CD4-positive, alpha-beta T cell treated with Interleukin-21 for 1 hour (primary cell): ENCODE measurements at places on chromosomes 1 and 21.

GRCh38 chr1:115465802-115466363, 127.8 kb upstream of the NGF start:
- DNase-seq: no peak

- no peak for DNase-seq
These were observed 15.7 kb upstream of the TMEM51 start for GRCh38 chr1:15137809-15138208.

- no peak for DNase-seq
These were observed 75.6 kb upstream of the ADAM30 start for GRCh38 chr1:119971710-119972570.

- no peak for DNase-seq
These were observed 327.6 kb downstream of the ST6GALNAC3 start for GRCh38 chr1:76402128-76402527.

GRCh38 chr1:24912376-24913273, 17.5 kb downstream of the RUNX3 start:
- DNase-seq: peak; percentile 60

DNA sequence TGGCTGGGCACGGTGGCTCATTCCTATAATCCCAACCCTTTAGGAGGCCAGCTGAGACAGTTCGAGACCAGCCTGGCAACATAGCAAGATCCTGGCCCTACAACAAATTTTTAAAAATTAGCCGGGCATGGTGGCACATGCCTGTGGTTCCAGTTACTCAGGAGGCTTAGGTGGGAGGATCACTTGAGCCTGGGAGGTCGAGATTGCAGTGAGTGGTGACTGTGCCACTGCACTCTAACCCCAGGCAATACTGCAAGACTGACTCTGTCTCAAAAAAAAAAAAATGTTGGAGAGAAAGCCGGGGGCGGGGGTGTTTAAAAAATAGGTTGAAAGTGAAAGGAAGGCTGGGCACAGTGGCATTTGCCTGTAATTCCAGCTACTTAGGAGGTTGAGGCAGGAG, 16.5 kb downstream of the CLDN19 start:
- DNase-seq: no peak

GRCh38 chr21:43338951-43339350, 88.0 kb downstream of the SIK1 start:
- DNase-seq: no peak

GRCh38 chr1:223721658-223722607, 9.6 kb downstream of the CAPN2 start:
- DNase-seq: no peak

GRCh38 chr1:106787520-106787919, 269.0 kb upstream of the PRMT6 start:
- DNase-seq: no peak

DNA sequence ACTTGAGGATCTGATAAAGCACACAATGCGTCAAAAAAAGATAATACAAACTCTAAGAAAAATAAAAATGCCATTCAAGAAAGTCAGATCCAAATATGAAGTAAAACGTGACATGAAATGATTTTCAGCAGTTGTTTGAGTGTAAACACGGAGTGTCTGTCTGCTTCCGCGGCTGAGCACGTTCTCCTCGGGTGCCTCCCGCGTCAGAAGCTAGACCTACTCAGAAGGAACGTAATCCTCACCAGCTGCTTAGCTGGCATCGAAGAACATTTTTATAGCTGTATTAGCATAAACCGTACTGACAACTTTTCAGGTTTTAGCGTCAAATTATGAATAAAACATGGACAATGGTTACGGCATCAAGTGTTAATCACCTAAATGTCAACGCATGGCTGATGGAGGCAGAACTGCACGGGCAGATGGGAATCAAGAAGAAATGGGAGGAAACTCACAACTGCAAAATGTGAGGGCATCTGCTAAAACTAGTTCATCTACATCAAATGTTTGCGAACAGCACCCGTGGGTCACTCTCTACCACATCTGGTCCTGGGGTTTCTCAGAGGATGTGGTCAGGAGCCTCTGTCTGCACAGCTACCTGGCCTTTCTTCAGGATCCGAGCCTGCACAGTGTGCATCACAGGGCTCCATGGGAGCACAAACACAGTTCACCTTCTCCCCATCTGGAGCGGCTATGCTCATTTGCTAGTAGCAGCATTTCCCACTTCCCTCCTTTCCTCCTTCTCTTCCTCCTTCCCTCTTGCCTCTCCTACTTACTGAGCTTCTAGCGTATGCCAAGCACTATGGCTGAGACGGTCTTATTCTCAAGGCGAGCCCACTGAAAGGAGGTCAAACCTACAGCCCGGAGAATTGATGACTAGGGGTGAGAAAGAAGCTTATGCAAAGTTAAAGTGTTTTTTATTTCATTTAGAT, 40.0 kb downstream of the RCAN1 start:
- no peak for DNase-seq

- DNase-seq: no peak
These were observed 534.4 kb downstream of the MATN1 start for GRCh38 chr1:30188999-30189398.

DNA sequence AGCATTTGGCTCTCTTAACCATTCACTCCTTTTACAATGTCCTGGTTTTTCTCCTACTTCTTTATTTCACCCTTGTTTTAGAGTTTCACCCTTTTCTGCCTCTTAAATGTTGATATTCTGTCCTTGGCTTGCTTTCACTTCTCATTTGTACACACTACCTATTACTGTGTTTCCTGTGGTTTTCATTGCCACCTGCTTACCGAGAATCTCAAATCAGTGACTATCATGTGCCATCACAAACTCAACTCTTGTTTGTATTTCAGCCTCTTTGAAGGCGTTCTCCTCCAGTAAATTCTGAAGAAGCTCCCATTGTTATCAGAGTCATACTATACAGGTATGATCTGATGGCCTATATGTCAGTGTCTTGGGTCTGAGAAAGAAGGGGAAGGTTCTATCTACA, 65.7 kb downstream of the NPHS2 start:
- DNase-seq: no peak

DNA sequence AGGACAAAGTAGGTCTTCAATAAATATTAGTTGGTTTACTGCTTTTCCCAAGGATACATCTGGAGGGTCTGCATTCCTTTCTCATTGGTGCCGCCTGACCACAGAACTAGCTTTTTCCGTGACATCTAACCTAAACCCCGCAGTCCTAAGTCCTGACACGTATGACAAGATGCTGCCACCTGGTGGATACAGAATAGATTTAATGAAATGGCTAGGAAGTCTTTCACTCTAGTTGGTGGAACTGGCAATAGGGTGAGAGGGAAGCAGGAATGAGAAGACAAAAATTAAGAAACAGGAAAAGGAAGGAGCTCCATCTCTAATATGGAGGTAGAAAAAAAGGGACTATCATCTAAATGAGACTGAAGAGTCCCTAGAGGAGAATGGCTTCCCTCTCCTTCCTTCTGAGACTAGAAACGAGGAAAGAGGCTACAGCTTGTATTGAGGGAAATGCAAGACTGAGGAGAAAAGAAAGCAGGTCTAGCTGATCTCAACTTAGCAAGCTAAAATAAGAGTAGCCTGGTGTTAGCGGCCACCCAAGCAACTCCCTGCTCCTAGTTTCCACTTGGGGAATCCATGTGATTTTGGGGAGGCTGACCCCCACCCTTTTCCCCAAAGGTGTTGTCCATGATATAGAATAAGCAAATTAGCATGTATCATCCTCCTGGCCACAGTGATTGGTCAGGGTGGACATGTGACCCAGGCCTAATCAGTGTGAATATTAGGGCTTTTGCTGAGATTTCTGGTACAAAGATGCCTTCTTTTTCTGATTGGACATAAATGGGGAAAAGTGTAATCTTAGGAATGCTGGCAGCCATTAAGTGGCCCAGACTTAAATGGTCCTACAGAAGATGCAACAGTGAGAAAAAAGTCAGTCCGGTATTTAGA, 5.9 kb downstream of the RFX5 start:
- DNase-seq: peak; percentile 81

- no peak for DNase-seq
These were observed 20.6 kb downstream of the ATPAF1 start for GRCh38 chr1:46647611-46648010.

GRCh38 chr1:243855616-243856318, 5.7 kb upstream of the AKT3 start:
- no peak for DNase-seq

- no peak for DNase-seq
These were observed 36.0 kb downstream of the ABCG1 start for GRCh38 chr21:42254651-42255601.

DNA sequence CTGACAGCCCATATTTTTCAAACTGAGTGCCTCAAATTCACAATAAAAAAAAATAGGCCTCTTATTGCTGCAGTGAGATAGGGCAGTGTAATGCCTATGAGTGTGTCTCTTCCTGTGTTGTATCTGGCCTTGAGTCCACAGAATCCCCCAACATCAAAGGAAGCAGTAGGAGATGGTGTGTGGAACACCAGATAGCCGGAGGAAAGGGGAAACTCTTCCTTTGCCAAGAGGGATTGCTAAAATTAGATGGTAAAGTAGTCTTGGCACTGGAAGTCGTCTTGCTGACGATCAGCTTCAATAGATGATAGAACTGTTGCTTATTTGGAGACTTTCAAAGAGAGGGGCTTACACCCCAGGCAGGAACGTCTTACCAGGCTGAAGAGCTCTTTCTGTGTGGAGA, 51.8 kb downstream of the RUNX1 start:
- no peak for DNase-seq

GRCh38 chr21:15592271-15592860, 137.4 kb upstream of the USP25 start:
- peak; percentile 57 for DNase-seq

DNA sequence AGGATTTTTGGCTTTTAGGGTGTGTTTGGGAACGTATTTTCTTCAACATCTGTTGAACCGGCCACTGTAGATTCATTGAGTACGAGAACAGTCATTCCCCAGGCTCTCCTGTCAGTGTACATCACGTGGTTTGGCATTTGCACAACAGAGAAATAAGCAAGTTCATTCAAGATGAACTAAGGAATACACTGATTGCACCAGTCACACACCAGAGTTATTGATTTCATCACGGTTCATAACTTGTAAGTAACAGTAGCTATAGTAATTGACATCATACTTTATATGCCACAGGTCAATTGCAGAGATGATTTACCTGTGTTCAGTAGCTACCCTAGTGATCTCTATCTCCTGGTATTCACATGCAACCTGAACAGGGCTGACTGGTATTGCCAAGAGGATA, 90.7 kb upstream of the ETS2 start:
- no peak for DNase-seq

DNA sequence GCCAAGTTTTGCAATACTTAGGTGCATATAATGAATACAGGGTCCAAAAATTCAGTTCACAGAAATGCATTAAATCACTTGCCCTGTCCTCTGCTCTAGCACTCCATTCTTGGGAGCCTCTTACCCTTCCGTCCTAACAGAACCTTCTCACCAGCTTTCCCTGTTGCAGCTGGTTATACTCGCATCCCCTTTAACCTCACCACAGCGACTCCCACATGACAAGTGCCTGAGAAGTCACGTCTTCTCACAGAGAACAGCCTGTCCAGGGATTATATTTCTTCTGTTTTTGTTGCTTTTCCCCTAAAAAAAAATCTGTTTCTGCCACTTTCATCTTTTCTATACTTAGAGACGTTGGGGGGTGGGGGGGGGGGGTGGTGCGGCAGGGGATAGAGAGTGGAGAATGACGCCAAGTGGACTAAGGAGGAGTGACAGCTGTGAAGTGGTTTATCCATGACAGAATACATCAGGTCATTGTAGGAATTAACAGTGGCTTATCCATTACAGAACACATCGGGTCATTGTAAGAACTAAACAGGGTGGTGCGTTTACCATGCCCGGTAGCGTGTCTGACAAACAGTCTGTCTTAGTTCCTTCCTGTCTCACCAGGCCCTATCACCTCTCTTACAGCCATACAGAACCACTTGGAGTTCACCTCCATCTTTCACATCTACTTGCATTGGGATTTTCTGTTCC, 117.6 kb downstream of the UBE2U start:
- no peak for DNase-seq

DNA sequence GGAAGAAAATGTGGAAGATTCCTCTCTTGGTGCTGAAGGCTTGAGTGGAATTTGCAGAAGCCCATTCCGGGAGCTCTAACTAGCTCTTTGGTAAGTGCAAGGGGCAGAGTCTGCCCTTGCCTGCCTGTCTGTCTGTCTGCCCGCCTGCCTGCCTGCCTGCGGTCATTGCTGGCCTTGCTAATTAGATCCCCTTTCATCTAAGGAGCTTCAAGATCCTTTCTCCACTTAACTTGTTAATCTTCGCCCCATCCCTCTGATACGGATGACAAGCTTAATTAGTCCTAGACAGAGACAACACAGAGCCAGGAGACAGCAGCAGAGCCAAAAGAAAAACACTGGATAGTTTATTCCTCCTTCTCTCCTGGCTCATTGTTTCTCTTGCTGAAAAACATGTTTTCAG, 80.2 kb upstream of the GADD45A start:
- DNase-seq: no peak
